Fibroblast of villous mesenchyme (primary cell): ENCODE measurements at places on chromosomes 11 and 22.
A peak's percentile ranks its signal among the peaks of the same experiment; 100 is the strongest.

DNA sequence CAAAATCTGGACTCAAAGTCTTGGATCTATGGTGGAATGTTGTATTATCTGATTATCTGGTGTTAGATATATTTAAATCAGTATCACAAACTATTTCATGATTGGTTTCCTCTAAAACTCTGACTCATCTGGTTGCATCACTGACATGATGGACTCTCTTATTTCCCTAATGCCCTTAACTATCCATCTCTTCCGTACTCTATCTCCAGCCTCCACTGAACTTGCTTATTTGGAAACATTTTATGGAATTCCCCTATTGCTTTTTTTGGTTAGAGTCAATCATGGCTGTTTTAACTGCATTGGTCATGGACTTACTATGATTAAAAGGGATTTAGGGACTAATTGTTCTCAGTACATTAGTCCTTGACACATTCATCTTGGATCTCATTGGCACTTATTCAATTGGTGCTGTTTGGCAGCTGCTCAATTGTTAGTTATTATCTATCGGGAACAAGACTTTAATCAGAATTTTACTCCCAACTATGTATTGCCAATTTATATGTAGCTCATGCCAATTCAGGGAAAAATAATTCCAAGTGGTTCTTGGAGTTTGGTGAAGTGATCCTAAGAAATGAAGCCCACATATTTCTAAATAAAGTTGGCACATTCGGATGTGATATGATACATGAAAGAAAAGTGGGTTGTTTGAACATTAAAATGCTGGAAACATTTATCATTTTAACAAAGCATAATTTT, 942.0 kb upstream of the CCDC90B start:
- DNase-seq = no peak

- DNase-seq = peak; percentile 78
These were observed 46.3 kb downstream of the TRAF6 start for GRCh38 chr11:36463781-36464180.

GRCh38 chr11:31424652-31425051, 55.0 kb downstream of the DNAJC24 start:
- no peak for DNase-seq

DNA sequence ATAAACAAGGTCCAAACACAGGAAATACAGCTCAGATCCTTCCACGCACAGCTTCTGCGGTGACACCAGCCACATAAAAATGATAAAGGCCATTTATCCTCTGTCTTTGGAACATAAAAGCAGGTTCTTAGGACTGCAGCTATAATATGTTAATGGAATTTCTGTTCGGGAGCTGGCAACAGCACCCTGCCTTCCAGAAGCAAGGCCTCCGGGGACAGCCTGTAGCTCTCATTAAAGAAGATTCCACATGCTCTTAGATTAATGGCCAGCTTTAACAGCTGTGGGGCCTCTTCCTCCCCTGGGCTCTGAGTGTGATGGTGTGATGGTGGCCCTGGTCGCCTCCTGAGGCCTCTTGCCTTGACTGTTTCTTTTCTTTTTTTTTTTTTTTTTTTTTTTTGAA, 137.3 kb downstream of the CACNA1I start:
- no peak for DNase-seq

GRCh38 chr22:23193882-23194281, 13.6 kb downstream of the BCR start:
- no peak for DNase-seq

DNA sequence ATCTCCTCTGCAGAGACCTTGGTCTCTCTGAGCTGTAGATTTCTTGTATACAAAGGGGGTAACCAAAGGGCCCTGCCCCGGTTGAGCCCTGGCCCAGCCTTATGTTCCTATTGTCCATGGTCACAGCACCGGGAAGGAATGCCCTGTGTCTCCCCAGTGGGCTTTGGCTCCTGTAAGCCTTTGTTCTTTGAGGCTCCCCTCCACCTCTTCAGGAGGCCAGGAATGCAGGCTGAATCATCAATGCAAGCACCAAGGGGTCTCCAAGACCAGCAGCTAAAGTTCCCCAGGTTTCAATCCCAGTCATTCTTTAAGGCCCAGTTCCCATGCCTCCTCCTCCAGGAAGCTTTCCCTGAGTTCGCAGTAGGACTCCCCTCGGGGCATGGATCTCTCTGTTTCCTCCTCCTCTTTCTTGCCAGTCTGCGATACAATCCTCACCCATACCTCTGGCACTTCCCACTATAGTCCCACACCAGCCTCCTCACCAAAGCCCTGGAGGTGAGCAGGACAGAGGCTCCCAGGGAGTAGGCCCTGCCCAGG, 29.2 kb upstream of the KLHL35 start:
- no peak for DNase-seq

- DNase-seq = no peak
These were observed 606 bp downstream of the RASSF7 start for GRCh38 chr11:561148-562003.

DNA sequence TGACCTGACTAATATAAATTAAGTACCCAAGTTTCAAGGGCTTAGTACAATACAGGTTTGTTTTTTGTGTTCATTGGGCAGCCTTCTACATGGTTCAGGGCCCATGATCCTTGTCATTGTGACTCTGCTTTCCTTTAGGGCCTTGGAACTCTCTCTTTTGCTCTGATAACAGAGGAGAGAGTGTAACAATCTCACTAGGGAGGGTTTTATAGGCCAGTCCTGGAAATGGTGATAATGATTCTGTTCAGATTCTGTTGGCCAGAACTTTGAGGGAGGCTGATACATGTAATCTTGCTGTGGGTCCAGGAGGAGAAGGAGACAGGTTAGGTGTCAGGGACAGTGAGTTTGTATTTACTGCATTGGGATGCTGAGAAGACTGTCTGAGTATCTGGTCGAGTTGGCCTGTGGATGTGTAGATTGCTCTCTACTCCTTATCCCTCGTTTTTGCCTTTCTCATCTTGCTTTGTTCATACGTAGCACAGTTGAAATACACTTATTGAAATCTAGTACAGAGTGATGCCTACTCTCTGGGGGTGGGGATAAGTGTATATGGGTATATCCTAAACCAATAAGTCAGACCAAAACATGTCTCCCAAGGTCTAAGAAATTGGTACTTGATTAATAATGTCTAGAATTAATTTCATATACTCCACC, 37.5 kb upstream of the HEPHL1 start:
- DNase-seq = no peak

- DNase-seq = no peak
These were observed 28.4 kb upstream of the PPP6R3 start for GRCh38 chr11:68431984-68432645.

- peak; percentile 27 for DNase-seq
These were observed 21.8 kb upstream of the SNX32 start for GRCh38 chr11:65811764-65812475.

GRCh38 chr11:83613767-83614121, 327.6 kb upstream of the CCDC90B start:
- DNase-seq = no peak

- no peak for DNase-seq
These were observed 2.4 kb upstream of the DENND6B start for GRCh38 chr22:50329236-50329635.

DNA sequence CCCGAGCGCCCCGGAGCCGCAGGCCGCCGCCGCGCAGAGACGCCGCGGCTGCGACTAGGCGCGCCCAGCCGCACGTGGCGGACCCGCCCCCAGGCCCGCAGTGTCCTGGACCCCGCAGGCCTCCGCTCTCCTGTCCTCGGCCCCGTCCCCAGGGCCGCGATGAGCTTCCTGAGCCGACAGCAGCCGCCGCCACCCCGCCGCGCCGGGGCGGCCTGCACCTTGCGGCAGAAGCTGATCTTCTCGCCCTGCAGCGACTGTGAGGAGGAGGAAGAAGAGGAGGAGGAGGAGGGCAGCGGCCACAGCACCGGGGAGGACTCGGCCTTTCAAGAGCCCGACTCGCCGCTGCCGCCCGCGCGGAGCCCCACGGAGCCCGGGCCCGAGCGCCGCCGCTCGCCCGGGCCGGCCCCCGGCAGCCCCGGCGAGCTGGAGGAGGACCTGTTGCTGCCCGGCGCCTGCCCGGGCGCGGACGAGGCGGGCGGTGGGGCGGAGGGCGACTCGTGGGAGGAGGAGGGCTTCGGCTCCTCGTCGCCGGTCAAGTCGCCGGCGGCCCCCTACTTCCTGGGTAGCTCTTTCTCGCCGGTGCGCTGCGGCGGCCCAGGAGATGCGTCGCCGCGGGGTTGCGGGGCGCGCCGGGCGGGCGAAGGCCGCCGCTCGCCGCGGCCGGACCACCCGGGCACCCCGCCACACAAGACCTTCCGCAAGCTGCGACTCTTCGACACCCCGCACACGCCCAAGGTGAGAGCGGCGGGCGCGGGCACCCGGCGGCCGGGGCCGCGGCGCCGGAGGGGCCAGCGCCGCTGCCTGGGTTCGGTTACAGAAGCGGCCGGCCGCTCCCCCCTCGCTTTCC, 528 bp downstream of the WEE1 start:
- no peak for DNase-seq

DNA sequence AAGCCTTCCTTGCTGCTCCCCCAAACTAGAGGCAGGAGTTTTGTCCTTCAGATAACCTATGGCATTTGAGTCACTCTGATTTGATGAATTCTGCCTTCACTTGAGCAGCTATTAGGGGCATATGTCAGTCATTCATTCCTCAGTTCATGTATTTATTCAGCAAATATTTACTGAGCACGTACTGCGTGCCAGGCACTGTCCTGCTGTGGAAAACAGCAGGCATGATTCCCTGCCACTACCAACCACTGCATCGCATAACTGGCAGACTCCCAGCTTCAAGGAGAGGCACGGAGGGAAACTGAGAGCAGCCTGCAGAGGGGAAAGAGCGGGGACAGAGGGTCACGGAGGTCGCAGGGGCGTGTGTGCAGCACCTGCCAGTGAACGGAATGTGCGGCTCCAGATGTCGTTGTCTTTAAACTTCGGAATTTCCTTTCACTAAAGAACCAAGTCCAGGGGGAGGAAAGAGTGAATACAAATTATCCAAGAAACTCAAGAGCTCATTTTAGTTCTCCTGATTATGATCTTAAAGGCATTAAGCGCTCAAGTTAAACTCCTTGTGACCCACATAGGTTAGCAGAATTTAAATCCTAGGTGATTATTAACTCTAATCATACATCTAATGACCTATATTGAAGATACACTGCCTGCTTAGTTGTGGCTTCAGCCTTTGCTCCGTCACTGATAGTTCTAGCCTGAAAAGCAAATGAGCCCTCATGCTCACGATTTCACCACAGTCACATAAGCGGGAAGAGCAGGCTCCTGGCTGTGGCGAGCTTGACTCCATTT, 12.6 kb downstream of the PPARA start:
- DNase-seq = no peak

GRCh38 chr11:57458410-57459163, 1.7 kb upstream of the RTN4RL2 start:
- peak; percentile 19 for DNase-seq

DNA sequence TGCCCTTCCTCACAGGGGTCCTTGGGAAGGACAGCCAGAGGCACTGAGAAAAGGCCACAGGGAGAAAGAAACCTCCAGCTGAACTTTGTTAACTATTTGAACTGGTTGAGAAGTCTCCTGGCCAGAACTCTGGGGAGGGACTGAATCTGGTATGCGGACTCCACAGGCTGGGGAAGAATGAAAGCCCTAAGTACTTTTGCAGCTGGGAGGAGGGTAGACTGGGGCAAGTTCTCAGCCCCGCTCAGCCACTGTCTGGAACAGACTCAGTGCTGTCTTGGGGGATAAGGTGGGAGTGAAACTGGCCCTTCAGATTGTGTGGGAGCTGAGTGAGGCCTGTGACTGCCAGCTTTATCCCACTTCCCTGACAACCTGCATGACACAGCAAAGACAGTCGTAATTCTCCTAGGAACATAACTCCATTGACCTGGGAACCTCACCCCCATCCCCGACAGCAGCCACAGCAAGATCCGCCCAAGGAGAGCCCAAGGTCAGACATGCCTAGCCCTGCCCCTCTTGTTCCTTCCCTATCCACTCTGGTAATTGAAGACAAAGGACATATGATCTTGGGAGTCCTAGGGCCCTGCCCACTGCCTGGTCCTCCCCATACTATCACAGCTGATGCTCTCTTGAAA, 475.1 kb upstream of the CNTN5 start:
- DNase-seq = no peak

DNA sequence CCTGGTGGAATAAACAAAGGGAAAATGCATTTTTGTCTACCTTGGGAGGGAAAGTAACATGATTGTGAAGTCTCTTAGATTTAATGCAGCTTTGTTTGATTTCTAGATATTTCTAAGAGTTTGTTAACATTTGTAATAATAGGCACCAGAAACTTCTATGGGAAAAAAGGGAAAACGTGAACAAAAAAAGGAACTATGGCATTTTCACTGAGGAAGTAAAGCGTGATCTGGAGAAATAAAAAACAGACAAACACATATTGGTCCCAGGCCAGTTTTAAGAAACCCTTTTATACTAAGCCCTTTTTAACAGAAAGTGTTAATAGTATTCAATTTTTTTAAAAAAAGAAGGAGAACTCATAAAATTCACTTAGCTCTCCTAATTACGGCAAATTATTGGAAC, 6.9 kb upstream of the MS4A7 start:
- no peak for DNase-seq

- DNase-seq = peak; percentile 31
These were observed 46.2 kb upstream of the YWHAH start for GRCh38 chr22:31897842-31898805.

- peak; percentile 57 for DNase-seq
These were observed 2.5 kb downstream of the ST13 start for GRCh38 chr22:40853961-40854360.

GRCh38 chr22:46737976-46738646, at the start of gene CERK:
Gene CERK (minus strand): TSS chr22:46738252. CDS start chr22:46738148, 104 bp downstream.
- peak; percentile 80 for DNase-seq

DNA sequence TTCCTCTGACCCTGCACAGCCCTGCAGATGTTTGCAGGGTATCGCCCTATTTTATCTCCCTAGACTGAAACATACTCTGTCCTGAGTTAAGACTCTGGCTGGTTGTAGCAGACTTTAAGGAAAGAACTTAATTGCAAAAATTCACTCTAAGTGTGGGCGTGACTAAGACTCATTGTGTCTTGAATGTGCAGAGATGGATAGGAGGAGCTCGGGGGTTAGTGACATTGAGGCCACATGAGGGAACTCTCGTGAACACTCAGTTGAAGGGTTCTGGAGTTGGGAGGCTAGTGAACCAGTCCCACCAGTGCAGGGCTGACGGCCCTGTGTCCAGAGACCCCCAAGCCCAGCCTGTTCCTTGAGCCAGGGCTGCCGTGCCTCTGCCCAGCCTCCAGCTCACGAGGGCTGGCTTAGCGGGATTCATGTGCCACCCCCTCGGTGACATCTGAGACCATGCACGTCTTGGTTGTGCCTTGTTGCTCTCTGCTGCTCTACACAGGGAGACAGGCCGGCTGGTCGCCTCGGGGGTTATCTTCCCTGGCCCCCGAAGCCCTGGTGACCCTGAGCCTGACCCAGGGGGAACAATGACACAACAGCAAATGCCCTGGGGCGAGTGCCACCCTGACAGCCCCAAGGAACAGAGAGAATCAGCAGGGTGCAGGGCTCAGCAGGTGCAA, 11.4 kb upstream of the TBX1 start:
- DNase-seq = no peak

- peak; percentile 27 for DNase-seq
These were observed 209.8 kb upstream of the NARS2 start for GRCh38 chr11:78784321-78785061.

DNA sequence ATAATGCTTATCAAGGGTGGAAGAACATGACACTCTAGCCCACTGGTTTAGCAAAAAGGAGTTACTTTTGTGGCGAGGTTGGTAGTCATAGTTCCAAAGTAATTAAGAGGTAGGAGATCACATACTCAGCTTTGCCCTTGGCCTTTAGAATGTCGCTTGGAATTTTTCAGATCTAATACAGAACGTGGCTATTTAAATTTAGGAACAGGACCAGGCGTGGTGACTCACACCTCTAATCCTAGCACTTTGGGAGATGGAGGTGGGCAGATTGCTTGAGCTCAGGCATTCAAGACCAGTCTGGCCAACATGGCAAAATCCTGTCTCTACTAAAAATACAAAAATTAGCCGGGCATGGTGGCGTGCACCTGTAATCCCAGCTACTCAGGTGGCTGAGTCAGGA, 26.1 kb upstream of the ZNRF3 start:
- no peak for DNase-seq
